ENCODE measurements at places on chromosomes 16 and 17. TPM values are rescaled to one million over a fixed set of nuclear protein-coding genes. Genes with fewer than 3 reads are reported as not detected.

The IL34 gene
- total RNA-seq: 1.2 TPM

The SLC35B1 gene
- total RNA-seq: 73.8 TPM

The TLCD1 gene
- 2.4 TPM for total RNA-seq

The KRTAP4-3 gene
- total RNA-seq: not detected

The MXRA7 gene
- total RNA-seq: 666 TPM

The TBC1D28 gene
- not detected for total RNA-seq

The TMEM238L gene
- total RNA-seq: not detected

The RHBDF1 gene
- total RNA-seq: 31.4 TPM

The HBZ gene
- total RNA-seq: not detected

The FA2H gene
- not detected for total RNA-seq

The SCGB1C2 gene
- not detected for total RNA-seq

DNA sequence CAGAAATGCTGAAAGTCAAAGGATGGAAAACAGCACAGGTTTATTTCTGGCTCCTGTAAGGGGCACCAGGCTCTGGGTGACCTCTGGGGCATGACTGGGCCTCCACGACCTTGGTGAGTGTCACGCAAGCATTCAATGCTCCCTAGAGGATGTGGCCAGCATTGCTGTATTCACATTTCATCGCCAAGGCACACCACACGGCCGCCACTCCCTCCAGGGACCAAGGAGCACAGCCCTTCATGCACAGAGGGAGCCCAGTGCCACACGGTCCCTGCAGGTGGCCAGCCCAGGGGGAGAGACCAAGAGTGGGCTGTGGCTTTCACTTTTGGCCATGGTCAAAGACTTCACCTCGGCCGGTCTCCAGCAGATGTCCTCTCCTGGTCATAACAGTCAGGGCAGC, 137.4 kb upstream of the TNRC6C start:
- DNase-seq: no peak

GRCh38 chr16:58339452-58339981, 44.7 kb upstream of the PRSS54 start:
- DNase-seq: no peak

DNA sequence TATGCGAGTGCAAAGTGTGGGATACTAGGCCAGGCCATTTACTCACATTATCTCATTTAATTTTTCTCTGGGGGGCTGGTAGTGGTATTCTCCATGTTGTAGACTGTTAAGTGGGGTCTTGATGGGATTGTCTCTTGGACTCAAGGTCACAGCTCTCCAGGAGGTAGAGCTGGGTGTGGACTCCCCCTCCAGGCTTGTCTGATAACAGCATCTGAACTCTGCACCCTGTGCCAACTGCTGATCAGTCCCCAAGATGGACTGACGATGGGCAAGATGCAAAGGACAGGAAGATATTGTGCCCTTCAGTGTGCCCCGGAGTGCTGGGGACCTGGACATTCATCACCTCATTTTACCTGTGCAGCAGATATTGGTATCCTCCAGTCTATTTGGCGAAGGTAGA, 147.8 kb downstream of the MSI2 start:
- DNase-seq: no peak

- no peak for DNase-seq
These were observed 622 bp upstream of the CCL16 start for GRCh38 chr17:35981908-35982330.

GRCh38 chr17:73822371-73822770, 178.1 kb upstream of the SDK2 start:
- peak; percentile 3 for DNase-seq

DNA sequence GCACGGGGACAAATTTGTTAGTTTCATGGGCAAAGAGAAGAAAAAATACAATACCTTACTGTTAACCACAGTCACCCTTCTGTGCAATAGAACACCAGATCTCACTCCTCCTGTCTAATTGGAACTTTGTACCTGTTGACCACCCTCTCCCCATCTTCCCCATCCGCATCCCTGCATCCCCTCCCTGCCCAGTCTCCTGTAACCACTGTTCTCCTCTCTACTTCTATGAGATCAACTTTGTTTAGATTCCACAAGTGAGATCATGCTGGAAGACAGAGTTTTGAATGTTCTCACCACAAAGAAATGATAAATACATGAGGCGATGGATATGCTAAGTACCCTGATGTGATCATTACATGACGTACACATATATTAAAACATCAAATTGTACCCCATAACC, 47.7 kb downstream of the CLEC16A start:
- DNase-seq: no peak

DNA sequence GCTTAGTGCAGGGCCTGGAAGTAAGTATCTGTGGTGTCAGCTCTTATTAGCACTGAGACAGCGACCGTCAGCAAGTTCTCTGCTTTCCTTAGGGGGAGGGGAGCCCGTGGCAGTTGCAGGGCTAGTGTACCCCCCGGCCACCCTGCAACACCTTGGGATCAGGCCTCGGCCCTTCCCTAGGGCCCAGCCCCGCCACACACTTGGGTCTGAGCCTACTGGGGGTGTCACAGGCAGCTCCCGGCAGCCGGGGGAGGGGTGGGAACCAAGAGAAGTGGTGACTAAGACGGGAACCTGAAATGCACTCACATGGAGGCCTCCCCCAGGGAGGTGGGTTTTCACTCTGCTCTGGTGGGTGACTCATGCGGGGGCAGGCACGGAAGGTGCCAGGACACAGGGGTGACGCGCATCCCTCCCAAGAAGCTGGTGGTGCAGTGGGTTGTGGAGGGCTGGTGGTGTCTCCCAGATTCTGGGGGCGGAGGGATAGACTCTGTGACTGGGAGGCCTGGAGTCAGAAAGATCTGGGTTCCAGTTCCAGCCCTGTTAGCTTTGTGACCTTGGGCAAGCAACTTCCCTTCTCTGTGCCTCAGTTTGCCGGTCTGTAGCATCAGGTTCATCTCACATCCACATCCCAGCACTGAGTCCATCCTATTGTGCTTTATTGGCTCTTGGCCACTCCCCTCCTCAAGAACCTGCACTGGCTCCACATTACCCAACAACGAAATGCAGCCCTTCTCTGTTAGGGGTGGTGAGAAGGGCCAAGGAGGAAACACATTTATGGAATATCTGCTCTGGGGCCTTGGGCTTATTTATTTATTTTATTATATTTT, 44.5 kb downstream of the LAT start:
- DNase-seq: peak; percentile 71

DNA sequence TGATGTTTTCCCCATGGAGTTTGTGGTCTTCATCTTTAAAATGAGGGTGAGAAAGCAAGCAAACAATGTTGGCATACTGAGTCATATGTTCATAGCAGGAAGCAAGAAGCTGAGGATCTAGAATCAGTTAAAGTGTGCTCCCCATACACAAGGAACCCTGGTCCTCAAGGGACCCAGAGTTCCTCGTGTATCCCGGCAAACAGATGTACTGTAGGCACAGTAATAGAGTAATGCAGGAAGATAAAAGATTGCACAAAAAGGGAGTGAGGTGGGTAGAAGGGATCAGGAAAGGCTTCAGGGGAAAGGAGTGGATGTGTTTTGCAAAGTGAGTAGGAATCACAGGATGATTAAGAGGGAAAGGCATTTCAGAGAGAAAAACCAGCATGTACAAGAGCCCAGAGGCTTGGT, 412.3 kb upstream of the CDH11 start:
- DNase-seq: no peak

DNA sequence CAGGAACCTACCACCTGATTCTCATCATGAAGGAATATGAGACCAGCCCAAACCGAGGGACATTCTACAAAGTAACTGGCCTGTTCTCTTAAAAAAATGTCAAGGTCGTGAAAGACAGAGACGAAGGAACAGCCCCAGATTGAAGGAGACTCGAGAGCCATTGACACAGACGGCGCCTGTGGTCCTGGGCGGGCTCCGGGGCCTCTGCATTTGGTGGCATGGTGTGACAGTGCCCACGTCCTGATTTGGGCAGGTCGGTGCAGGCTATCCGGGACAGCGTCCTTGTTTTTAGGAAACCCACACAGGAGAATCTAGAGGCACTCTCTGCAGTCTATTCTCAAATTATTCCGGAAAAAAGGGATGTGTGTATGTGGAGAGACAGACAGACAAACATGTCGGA, 64.1 kb downstream of the ADCY9 start:
- DNase-seq: no peak

DNA sequence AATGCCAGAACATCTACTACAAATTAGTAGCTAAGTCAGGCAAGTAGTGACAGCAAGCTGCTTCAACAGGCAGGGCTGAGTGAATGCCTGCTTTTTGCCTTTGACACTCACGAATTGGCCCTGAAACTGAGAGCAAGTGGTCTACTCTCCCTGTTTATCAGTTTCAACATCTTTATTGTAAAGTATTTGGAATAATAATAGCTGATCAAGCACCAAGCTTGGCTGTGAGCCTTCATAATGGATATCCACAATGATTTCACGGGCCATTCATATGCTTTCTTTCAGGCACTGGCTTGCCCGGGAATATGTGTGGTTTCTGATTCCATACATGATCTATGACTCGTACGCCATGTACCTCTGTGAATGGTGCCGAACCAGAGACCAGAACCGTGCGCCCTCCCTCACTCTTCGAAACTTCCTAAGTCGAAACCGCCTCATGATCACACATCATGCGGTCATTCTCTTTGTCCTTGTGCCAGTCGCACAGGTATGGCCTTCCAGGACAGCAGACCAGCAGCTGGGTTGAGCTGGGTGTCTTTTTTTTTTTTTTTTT, 5.2 kb downstream of the TLCD3A start:
- no peak for DNase-seq

GRCh38 chr17:21166595-21167210, 39.9 kb downstream of the DHRS7B start:
- no peak for DNase-seq

DNA sequence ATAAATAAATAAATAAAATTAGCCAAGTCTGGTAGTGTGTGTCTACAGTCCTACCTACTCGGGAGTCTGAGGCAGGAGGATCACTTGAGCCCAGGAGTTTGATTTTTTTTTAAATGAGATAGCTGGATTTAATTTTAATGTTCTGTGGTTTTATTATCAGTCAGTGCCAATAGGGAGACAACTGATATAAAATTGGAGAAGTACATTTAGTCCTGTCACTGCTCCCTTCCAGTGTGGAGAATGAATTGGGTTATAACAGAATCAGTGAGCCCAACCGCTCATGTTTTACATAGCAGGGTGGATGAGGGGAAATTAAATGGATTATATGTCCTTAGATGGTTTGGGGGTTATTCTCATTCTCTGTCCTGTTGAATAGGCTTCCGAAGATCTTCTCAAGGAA, 6.2 kb downstream of the NME1 start:
- no peak for DNase-seq

- DNase-seq: peak; percentile 63
These were observed 4.1 kb upstream of the SALL1 start for GRCh38 chr16:51155199-51155607.

DNA sequence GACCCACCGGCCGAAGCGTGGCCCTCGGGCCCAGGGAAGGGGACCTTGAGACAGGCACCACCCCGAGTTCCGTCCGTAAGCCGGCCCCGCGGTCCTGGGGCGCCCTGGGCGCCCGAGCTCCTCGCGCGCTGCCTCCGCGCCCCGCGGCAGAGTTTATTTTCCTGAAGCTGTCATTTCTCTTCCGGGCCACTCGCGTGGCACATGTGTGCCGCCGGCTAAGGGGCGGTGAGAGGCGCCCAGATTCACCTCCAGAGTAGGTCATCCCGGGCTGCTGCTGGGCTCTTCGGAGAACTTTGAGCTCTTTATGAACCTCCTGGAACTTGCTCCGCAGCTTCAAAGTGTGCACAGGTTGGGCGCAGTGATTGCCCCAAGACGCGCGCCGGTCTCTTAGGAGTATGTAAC, 489 bp downstream of the ZC3H18 start:
- DNase-seq: no peak

GRCh38 chr17:16584273-16584995, 15.4 kb upstream of the ZNF287 start:
- peak; percentile 95 for DNase-seq

GRCh38 chr17:57512258-57512657, 232.8 kb downstream of the CCDC182 start:
- DNase-seq: no peak

DNA sequence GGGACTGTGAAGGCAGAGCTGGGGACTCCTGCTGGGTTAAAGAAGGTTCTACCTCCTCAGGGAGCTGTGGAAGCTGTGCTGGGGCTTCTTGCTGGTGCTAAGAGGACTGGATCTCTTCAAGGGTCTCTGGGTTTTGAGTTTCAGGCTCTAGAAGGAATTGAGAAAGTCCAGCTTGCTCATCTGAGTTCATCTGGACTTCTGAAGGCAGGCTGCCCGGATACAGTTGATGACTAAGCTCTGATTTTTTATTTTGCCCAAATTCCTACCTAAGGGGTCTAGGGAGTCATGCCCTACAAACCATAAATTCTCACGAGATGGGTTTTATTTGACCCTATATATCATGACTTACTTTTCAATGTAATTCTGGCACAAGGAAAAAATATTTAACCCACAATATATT, 46.8 kb upstream of the TMEM97 start:
- no peak for DNase-seq

- DNase-seq: no peak
These were observed 8.7 kb upstream of the FZD2 start for GRCh38 chr17:44548376-44549230.

DNA sequence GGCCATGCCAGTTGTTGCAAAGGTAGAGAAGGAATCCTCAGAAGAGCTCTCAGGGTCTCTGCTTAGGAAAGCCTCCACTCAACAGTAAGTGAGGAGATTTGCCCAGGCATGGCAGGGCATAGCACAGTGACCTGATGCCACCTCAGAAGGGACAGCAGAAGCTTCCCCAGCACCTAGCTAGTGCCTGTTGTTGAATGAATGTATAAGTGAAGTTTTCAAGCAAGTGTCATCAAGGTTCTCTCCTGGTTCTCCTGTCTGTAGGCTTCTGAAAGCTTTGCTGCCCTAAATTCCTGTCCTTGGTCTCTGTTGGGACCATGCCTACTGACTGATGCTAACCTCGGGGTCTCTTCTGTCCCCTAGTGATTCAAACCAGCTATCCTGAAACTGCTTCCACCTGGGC, 114.9 kb upstream of the TBX2 start:
- DNase-seq: no peak

DNA sequence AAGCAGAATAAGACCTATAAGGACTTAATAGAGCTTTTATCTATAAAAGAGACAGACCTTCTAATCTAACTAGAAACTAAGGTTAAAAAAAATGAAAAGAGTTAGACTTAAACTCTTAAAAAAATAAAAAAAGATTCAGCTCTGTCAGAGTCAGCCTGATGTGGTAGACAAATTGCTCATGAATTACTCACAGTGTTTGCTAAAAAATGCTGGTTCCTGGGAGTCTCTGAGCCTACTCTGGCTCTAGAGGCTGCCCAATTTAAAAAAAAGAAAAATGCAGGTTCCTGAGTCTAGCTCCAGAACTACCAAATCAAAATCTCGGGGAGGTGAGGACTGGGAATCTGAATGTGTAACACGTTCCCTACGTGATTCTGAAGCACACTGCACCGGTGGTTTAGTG, 18.1 kb downstream of the SOST start:
- no peak for DNase-seq

DNA sequence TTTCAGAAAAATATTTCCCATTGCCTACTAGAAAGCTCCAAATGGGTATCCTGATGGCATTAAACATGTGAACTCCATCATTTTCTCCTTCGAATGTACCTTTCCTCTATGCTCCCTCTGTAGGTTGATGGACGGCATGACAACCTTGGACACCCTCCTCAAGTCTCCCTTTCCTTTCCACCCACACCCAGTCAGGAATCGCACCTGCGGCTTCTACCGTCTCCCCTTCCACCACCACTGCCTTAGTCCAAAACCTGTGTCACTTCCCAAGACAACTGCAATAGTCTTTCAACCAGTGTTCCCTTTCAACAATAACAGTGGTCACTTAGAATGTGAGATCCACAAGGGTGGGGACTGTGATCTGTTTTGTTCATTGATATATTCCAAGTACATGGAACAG, 233.1 kb upstream of the AXIN2 start:
- no peak for DNase-seq

Data from cardiac septum (tissue), 1 donor.